ENCODE measurements at places on chromosomes 6 and 20.

DNA sequence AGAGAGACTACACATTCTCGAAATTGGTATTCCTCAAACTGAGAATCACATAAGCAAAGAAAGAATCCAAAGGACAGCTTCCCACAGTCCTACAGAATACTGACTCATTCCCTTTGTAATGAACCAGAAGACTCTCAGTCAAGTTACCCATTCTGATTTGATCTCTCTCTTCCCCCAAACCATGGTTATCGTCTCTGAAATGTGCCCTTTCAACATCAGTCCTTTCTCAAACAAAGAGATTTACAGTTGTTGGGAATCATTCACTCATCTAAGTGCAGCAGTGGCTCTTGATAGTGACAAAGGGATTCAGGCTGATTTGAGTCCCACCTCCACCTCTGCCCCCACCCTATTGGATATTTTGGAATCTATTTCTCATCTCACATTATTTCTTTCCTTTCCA is 15.0 kb upstream of the RSPO3 start:
- DNase-seq = no peak

DNA sequence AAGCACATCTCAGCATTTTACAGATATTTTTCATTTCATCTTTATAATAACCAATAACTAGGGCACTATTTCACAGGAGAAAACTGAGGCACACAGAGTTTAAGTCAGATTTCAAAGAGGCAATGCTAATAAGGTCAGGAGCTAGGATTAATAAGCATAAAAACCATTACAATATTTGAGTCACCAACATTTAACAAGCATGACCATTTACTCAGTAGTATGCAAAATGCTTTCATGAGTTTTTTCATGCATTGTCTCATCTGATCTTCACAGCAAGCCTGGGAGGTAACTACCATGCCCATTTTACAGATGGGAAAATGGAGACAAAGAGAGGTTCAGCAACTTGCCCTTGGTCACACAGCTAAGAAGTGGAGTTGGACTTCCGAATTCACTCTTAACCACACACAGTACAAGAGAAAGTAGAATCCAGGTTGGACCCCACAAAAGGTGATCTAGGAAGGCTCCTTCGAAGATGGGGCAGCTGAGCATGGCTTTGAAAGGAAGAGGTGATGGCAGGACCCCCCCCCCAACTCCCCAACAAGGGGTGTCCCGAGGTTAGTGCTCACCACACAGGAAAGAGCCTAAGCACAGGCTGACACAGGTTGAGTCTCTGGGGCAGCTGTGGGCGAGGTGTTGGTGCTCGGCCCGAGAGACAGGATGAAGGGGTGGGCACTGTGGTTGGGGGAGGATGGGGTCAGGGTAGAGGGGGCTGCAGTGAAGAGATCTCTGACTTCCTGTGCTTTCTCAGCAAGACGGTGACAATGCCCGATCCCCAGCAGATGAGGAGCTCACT is 108.8 kb downstream of the PREX1 start:
- DNase-seq = no peak

DNA sequence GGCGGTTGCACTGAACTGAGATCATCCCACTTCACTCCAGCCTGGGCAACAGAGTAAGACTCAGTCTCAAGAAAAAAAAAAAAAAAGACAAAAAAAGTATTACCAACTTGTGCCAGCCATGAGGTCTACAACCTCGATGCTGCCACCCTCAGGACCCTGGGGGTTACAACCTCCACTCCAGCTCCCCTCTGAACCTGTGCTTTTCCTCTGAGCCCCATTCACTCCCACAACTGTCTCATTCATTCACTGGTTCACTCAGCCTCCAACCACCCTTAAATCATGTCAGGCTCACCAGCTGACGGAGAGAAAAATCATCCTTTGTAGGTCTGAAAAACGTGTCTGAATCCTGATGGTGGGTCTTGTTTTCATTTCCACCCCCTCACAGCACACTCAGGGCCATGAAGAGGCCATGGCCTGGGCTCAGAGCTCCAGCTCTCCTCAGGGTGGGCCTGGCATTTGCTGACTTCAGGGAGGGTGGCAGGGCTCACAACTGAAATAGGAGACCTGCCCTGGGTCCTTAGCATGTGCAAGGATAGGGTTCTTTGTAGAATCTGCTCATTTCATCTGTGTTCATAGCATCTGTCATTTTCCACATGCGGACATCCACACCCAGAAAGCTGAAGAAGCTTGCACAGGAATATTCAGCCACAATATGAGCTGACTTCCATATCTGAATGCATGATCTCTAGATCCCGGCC is 1.9 kb upstream of the ULBP1 start:
- DNase-seq = no peak

DNA sequence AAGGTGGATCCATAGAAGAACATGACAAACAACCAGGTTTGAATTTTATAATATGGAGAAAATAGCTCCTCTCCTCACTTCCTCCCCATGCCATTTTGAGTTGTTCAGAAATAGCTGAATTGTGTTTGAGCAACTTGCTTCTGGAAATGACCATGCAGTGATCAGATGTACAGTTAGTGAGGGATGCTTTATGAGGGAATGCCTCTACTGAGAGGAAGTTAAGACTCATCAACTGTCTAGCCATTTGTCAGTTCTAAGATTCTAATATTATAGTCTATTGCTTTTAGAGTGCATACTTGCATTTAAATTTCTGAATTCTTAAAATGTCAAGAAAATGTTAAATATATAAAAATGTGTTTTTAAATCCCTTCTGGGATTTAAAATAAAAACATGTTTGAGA is 3.8 kb downstream of the LAMA2 start:
- DNase-seq = no peak
